Immature natural killer cell (primary cell): ENCODE measurements at places on chromosomes 7 and 10.
A peak's percentile ranks its signal among the peaks of the same experiment; 100 is the strongest.

DNA sequence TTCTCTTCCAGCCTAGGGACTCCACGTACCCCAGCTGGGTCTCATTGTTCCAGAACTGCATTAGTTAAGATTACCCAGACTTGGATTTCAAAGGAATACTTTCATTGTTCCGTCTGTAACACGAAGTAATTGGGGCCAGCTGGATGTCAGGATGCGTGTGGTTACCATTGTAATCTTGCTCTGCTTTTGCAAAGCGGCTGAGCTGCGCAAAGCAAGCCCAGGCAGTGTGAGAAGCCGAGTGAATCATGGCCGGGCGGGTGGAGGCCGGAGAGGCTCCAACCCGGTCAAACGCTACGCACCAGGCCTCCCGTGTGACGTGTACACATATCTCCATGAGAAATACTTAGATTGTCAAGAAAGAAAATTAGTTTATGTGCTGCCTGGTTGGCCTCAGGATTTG, 21.0 kb downstream of the LRRC17 start:
- no peak for DNase-seq

DNA sequence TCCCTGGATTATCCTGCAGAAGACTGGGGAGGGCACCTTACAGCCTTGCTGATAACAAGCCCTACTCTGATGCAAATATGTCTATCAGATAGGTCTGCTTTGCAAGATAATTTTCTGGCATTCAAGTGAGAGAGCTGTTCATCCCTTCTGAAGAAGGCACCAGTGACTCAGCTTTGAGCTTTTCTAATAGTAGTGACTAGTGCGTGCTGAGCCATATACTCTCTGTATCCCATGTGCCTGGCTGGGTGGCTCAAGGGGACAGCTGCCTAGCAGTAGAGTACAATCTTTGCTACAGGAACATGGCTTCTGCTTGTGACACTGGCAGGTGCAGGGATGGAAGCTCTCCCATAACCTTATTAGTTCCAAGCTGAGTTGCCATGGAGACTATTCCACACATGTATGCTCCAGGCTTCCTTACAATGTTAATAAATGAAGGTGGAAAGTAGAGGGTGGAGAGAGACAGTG, 35.0 kb upstream of the ABCB4 start:
- no peak for DNase-seq

GRCh38 chr10:24080207-24080606, 128.7 kb upstream of the KIAA1217 start:
- DNase-seq: no peak

GRCh38 chr7:111554086-111554485, 8.2 kb downstream of the IMMP2L start:
- DNase-seq: no peak

DNA sequence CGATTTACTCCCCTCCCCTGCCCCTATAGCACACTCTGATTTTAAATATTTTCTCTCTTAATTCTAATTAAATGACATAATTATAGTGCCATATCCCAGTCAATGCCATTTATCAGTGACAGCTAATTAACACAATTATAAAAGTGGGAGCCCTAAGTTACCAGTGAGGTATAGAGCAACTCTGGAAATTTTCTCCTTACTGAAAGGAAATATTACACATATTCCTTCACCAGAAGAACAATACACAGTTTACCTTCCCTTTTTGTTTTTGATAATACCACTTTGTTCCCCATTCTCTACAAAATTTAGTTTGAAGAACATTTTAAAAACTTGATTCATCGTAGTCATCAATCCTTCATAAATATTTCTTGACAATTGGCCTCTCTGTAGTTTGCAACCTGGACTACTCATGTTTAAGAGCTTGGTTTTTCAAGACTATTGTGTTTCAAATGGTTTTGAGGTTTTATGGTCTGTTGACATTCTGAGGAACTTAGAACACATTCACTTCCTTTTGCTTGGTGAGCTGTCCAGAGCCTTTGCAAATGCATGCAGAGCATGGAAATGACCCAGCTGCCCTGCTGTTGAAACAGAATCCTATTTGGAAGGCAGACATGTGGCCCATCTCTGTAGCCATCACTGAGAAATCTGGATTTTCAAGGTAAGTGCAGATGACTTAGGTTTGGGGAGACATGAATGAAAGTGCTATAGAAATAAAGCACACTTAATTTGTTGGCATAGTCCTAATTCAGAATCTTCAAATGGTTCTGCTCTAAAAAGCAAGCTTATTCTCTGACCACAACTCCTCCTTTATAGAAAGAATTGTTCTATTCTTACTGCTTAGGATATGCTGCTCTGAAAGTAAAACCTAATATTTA, at the start of gene GPR141:
Gene GPR141 (plus strand): TSS at position 521 of the 875 bp plus-strand sequence. CDS start 56,628 bp downstream, outside the sequence.
- DNase-seq: no peak

DNA sequence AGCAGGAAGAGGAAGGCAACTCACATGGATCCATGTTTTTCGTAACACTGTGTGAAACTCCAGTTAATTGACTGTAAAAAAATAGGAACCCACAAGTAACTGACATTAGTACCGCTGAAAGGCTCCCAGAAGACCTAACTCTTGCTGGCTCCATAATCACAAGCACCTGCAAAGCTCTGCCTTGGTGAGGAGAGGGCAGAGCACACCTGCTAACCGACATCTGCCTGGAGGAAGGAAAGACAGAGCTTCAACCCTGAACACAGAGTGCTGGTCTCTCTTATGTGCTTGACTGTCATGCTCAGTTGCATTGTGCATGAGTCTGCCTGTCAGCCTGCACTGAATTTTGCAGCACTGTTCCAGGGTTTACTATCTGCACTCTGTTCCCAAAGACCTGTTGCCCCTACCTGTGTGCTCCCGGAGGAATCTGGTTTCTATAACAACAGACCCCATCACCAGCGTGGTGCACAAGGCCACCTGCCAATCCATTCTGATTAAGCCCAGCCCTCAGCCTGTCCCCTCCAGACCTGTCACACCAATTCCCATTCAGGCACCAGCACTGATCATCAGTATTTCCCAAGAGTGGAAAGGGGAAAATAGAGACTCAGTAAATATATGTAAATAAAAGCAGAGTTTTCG, 63.1 kb upstream of the ANKRD1 start:
- DNase-seq: no peak

DNA sequence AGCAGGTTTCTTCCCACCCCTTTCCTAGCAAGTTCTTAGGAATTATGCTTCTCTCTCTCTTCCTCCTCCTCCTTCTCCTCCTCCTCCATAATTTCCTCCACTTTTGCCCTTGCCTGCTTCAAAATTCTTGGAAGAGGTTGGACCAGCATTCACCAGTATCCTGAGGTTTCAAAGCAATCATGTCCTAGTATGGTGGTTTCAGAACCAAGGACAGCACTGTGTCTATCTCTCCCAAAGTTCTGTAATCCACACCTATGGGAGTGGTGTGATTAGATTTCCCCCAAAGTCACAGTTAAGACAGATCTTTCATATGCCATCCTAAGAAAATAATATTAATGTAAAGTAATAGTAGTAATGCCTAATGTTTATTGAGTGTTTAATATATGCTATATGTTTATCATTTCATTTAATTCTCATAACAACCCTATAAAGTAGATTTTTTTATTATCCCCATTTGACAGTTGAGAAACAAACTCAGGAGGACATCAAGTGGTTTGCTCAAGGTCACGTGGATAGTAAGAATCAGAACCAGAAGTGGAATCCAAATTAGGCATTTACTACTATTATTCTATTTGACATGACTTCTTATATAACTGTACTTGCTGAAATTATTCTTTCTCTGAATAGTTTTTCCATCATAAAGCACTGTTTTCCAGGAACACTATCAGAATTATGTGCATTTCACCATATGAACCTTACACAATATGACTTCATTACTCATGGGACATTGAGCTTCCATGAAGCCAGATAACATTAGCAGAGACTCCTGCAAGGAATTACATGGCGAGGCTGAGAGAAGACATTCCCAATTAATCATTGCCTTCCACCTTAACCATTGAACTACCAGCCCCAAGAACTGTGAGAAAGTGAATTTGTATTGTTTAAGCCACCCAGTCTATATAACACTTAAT, 91.4 kb downstream of the IPMK start:
- DNase-seq: no peak

GRCh38 chr10:111107023-111107422, 30.2 kb downstream of the ADRA2A start:
- no peak for DNase-seq

DNA sequence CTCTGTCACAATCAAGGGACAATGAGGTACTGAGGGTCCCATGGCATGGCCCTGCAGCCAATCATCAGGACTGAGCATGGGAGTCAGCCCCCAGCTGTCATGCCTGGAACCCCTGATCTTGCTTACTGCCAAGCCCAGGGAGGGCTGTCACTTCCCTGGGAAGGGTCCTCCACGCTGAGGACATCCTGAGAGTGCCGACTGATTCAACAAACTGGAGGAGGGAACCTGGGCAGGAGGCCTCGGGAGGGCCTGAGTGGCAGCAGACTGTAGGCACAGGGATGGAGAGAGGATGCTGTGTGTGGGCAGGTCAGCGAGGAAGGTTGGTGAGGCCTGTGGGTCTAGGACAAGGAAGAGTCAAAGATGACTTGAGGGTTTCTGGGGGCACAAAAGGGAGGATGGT, 154.3 kb downstream of the ZNF248 start:
- no peak for DNase-seq

GRCh38 chr7:20107582-20107981, 109.6 kb downstream of the MACC1 start:
- no peak for DNase-seq

GRCh38 chr10:90096196-90096595, 394.8 kb downstream of the KIF20B start:
- DNase-seq: no peak

DNA sequence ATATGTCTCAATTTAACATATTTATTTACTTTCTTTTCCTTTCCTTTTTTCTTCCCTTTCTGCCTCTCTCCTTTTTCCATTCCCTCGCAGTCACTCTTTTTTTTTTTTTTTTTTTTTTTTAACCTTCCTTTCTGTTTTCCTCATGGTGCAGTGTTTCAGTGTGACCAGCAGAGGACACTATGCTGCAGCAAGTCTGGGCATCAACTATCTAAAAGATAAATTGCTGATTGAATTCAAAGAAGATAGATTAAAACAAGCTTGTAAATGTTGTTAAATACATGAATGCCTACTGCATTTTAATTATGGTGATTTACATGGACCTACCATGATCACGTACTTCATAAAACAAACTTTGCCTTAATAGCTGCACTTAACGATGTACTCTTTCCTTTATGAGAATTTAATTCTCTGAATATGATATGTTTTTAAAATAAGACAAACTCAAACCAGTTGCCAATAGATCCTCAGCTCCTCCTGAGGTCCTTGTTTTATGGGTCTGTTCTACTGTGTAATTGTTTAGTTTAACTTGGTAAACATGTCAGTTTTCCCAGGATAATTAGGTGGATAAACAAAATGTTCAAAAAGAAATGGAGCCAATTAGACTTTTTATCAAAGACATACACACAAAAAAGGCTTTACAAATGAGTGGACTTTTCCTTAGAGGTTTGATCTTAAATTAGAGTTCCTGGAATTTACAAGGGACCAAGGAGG, 101.0 kb upstream of the AGR3 start:
- peak; percentile 30 for DNase-seq

DNA sequence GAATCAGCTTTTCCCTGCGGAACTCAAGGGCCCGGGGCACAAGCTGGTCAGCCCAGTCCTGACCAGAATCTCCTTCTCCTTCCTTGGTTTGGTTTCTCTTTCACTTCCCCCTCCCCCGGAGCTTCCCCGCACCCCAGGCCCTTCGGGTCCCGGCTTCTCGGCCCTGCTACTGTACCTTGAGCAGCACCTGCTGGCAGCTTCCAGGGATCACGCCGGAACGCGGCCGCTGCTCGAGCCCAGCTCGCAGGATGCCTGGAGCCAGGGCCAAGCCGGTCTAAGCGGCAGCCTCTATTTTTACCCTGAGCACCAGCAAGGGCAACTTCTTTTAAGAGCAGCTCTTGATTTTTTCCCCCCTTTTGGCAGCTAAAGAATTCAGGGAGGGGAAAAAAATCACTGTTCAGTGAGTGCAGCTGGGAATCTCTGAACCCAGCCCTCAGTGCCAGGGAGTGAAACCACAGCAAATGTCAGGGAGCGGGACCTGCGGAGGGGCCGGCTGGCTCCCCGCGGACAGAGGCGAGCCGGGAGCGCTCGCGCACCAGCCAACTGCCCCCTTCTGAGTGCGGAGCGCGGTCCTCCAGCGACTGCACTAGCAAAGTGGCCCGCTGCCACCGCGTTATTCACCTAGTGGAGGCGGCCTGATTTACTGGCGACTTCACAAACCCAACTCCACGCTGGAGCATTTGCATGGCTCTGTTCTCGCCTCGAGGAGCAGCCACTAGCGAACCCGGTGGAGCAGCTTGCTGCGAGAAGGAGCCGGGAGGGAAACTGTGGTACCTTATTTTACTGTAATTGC, 2.4 kb upstream of the INHBA start:
- peak; percentile 52 for DNase-seq

GRCh38 chr10:101303087-101303703, 50.8 kb upstream of the BTRC start:
- DNase-seq: no peak

DNA sequence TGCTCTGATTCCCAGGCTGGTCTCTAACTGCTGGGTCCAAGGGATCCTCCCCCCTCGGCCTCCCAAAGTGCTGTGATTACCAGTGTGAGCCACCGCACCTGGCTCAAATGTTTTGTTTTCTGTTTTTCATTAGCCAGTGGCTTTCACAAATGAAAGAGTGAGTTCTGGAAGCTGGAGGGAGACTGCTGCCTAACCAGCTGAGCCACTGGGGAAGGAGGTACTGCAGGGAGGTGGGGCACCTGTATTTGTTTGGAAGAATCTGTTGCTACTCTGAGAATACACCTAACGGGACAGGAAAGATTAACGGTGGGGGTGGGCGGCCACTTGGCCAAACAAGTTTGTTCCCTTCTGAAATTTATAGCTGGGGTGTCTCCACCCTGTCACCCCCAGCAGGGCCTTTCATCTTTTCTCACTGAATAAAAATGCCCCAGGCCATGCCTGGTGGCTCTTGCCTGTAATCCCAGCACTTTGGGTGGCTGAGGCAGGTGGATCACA, 4.7 kb downstream of the STOX1 start:
- DNase-seq: no peak

- DNase-seq: no peak
These were observed 1.0 kb downstream of the TLL2 start for GRCh38 chr10:96512524-96513304.

DNA sequence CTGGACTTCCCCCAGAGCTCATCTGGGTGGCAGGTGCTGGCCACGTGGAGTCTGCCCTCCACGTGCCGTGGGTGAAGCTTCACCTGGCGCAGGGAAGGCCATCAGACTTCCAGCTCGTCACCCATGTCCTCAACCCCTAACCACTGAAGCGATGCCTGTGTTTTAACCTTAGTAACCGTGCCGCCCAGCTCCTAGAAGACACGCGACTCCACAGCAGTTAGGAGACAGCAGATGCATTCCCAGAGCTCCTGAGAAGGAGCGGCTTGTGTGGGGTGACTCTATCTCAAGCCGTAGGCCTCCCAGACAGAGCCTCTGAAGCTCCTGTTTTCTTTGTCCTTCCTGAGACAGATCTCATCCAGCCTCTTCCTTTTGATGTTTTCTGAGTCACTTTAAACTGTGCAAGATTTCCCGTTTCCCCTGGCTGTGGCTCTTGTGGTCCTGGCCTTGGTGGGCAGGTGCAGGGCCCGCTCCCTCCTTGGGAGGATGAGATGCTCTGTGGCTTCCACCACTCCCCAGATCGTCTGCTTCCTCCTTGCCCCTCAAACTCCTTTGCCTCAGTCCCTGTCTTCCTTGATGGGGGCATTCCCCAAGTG, 41.4 kb upstream of the AP5Z1 start:
- no peak for DNase-seq
